Hematopoietic multipotent progenitor cell (in vitro differentiated cells): ENCODE measurements at places on chromosomes 4 and X.

GRCh38 chr4:143391895-143392294, 55.2 kb downstream of the GAB1 start:
- no peak for DNase-seq

DNA sequence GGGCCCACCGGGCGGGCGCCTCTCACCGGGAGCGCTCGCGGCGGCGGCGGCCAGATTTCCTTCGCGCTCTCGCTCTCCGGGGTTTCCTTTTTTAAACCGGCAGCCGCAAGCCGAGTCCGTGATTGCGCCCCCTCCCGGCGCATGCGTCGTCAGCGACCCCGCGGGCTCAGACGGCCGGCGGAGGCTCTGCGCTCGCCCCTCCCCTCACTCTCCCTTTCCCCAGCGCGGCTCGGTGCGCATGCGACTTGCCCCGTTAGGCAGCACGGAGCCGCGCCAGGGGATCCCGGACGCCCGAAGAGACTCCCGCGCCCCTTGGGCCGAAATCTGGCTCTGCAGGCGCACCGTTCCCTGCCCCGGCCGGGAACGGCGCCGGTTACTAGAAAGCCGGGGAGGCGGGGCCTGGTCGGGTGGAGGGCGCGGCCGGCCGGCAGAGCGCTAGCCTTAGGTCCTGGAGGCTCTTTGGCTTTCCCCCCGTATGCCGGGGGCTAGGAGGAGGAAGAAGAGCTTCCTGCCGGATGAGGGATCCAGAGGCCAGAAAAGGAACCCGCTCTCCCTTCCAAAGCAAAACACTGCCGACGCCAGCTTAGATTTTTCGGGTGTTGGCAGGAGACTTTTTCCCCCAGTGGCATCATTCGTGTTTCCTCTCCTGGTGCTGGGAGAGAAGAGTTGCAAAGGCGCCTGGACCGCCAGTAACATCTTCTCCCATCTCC, at the start of gene CLOCK:
CLOCK (minus strand) TSS at position 154 of the 710 bp plus-strand sequence. CDS start 64,124 bp downstream, outside the sequence.
- peak; percentile 87 for DNase-seq

DNA sequence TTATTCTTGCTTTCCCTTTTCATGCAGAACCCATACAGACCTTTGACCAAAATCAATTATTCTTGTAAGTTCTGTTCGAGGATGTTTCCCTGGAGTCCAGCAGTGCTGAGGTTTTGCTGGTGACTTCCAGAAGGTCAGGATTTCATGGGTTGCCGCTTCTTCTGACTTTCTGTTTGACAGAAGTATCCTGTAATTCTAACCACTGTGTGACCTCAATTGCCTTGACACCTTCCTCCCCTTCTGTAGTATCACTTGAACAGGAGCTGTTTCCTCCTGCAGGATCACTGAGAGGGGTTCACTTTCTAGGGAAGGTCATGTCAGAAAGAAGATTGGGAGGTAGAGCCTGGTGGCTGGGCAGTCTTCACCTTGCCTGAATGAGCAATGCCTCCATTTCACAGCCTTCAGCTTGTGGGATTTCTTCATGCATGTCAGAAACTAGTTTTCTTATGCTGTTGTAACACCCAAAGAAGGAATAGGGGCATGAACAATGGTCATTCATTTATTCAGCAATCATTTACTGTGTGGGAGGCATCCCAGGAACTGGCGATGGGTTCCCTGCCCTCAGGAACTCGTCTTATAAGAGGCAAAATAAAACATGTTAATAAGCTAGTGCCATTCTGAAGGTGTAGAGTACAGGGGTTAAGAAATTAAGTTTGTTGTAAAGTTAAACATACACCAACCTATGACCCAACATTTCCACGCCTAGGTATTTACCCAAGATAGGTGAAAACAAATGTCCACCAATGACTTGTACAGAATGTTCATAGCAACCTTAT, 205.9 kb downstream of the SOWAHB start:
- no peak for DNase-seq

- DNase-seq = no peak
These were observed 131.7 kb downstream of the CLCN4 start for GRCh38 chrX:10288373-10288975.
